Activated CD8-positive, alpha-beta memory T cell treated with anti-CD3 and anti-CD28 coated beads for 4 hours (primary cell): ENCODE measurements at places on chromosomes 16 and 17.
A peak's percentile ranks its signal among the peaks of the same experiment; 100 is the strongest.

DNA sequence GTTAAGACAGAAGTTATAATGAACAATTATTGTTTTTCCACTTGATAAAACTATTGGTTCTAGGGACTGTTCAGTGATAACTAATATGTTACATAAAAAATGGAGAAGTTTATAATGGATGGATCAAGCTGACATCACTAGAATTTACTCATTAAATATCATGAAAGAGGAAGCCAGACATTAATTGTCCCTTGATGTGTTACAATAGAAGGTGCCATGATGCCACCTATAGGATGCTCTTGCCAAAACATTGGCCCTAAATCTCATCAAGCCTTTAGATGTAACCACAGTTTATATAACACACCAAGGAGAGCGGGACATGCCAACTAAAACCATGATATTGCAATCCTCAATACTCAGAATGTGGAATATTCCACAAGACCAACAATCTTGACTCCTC is 147.9 kb upstream of the MON1B start:
- no peak for DNase-seq

GRCh38 chr17:28078341-28079229 is 36.1 kb downstream of the NLK start:
- DNase-seq: no peak

DNA sequence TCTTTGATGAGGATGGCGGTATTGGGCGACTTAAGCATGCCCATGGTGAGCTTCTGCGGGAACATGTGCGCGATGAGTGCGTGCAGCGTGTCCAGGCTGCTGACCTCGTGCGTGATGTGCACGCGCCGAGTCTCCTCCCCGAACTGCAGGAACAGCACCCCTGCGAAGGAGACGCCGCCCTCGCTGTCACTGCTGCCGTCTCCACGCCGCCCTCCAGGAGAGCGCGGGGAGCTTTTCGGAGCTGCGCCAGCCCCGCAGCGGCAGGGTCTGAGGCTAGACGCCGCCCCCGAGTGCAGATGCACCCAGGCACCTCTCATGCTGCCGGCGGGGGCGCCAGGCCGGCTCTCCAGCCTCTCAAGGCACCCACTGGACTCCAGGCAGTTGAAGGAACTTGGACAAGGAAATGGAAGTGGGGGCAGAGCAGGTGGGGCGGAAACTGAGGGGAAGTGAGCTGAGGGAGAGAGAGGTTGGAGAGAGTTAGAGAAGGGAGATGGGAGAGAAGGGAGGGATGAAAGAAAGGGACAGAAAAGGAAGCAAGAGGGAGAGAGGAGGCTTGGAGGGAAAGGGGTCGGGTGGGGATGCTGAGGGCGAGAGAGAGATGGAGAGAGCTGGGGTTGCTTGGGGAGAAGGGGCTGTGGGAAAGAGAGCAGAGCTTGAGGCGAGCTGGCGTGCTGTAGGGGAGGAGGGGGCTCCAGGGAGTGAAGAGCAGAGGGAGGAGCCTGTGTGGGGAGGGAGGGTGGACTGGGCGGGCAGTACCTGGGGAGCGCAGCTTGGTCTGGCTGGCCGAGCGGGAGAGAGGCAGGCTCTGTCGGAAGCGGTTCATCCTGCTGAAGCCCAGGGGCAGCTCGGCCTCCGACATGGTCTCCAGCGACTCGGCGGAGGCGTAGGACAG is 42.1 kb downstream of the SRCIN1 start:
- no peak for DNase-seq

- DNase-seq: peak; percentile 45
Measured at GRCh38 chr16:4272114-4272956, 488 bp downstream of the TFAP4 start.

- no peak for DNase-seq
Measured at GRCh38 chr16:47247690-47248089, 103.9 kb upstream of the NETO2 start.

DNA sequence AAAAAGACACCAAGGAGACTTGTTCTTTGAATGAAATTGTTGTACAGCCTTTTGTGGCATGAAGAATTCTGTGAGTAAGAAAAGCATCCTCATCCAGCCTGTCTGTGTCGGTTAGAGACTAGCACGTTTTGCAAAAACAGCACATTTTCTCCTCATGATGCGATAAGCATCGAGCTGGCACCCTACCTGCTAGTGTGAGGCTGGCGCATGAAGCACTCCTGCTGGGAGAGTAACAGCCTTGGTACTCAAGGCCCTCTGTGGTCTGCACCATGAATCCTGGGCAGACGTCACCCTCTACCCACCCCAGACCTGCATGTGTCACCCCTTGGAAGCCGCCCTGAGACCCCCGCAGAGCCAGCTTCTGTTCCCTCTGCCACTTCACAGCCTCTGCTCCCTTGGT is 92.6 kb upstream of the TMEM132E start:
- no peak for DNase-seq

- DNase-seq: no peak
Measured at GRCh38 chr17:38425031-38425430, 3.2 kb upstream of the ARHGAP23 start.

- DNase-seq: no peak
Measured at GRCh38 chr17:62765351-62765750, 42.8 kb downstream of the MARCHF10 start.

- DNase-seq: no peak
Measured at GRCh38 chr17:13351046-13351445, 250.7 kb downstream of the HS3ST3A1 start.

- no peak for DNase-seq
Measured at GRCh38 chr17:50806141-50806643, 29.2 kb upstream of the WFIKKN2 start.

- DNase-seq: no peak
Measured at GRCh38 chr17:40452216-40452787, 9.1 kb downstream of the IGFBP4 start.

DNA sequence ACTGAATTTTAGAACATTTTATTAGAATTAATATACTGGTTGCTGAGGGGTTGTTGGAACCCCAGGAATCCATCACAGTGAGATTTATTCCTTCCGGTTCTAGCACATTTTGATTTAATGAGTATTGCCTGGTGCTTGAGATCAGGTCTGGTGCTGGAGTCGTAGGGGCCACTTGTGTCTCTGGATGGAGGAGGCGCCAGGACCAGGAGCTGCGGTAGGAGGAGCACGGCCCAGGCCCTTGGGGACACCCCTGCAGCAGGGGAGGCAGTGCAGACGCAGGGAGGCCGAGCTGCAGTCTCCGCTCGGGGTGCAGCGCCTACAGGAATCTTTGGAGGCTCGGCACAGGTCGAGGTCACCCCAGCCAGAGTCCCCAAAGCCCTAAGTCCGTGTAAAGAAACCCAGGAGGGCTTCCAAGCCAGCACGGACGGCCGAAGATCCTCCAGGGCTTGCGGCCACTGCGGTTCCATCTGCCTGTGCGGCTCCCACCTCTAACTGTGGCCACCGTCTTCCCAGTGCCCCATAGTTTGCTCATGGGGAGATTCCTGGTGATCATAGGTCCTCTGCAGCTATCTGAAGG is 66.2 kb upstream of the CREBBP start:
- DNase-seq: no peak

DNA sequence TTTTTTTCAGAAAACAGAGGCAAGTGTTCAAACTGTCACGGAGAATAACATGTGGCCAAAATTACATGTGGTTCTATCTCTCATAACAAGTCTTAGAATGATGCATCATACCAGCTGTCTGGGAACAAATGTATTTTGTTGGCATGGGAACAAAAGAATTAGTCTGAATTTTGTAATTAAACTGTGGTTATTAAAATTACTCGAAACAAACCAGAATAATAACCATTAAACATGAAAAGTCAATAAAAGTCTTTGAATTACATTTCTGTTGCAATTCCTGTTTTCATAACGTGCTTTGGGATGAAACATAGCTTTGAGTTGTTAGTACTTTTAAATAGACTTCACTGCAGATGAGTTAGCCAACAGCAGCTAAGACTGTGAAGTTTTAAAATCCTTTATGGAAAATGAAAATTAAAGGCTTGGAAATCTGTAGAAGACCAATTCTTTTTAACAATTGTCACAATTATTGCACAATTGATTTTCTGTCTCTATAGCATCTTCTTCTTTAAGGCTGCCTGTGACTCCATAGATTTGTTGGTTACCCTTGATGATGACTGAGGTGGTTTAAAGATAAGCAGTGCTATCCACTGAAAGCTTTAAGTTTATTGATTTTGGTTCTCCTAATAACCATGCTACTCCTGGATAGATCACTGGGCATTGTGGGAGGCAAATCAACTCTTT is 117.9 kb upstream of the AXIN2 start:
- no peak for DNase-seq

GRCh38 chr17:57143919-57144318 is 58.9 kb downstream of the AKAP1 start:
- DNase-seq: no peak

DNA sequence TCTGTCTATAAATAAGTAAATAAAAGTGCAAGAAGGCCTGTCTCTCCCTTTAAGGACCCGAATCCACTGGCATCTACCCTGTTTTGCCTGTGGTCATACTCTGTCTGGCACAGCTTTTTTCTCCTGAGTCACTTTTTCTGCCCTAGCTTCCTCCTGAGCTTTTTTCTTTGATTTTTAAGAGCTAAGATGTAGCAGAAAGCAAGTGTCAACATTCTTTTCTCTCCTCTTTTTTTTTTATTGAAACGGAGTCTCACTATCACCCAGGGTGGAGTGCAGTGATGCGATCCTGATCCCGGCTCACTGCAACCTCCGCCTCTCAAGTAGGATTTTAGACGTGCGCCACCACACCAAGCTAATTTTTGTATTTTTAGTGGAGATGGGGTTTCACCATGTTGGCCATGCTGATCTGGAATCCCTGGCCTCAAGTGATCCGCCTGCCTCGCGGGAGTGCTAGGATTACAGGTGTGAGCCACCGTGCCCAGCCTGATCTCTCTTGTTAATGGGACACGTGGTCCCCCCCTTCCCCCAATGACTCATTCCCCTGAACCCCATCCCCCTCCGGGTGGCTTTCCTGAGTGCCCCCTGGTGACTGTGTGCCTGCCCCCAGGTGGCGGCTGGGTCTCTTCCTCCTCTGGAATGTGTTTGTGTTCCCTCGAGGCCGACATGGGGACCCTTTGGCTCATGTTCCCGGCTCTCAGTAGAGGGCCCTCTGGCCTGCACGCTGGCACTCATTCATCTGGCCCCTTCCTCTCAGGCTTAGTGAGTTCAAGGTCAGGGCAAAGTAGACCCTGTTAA is 14.2 kb downstream of the C16orf90 start:
- no peak for DNase-seq

DNA sequence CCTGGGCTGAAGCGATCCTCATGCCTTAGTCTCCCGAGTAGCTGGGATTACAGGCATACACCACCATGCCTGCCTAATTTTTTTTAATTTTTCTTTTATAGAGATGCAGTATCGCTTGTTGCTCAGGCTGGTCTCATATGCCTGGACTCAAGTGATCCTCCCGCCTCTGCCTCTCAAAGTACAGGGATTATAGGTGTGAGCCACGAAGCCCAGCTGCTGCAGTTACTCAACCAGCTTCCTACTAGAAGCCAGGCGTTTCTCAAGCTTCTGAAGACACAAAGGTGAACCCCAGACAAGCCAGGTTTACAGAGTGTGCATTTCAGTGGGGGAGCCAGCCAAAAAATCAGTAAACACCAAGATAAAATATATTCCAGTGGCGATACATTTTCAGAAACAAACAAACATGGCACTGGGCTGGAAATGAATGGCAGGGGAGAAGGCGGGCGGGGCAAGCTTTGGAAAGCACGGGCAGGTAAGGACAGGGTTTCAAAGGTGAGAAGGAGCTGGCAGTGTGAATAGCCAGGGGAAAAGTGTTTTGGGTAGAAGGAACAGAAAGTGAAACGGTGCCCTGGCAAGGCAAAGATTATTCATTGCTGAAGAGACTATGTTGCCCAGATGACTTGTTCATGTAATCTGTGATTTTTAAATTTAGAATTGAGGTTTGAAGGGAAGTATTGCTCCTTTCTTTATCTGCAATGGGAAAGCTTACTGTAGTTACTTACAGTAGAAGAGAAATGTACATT is 471.1 kb downstream of the WWOX start:
- DNase-seq: no peak

- DNase-seq: no peak
Measured at GRCh38 chr17:55672585-55673501, 49.8 kb downstream of the TMEM100 start.

- no peak for DNase-seq
Measured at GRCh38 chr16:86512301-86512859, 2.1 kb downstream of the FOXF1 start.

DNA sequence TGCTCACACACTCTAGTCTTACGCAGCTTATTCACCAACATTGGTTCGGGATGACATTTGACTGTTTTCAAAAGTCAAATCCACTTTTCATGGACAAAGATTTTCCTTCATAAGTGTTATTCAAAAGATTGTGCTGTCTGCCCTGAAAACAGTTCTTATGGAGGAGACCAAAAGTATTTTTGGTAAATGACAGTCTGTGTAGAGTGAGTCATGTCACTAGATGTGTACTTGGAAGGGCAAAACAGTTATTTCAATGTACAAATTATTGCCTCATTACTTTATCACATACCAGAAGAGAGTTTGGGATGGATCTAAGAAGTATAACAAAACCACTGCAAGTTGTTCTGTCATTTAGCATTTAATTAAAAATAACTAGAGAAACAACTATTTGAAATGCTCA is 265.6 kb downstream of the CDH13 start:
- no peak for DNase-seq

- DNase-seq: no peak
Measured at GRCh38 chr17:79465011-79465680, 145.7 kb downstream of the RBFOX3 start.

- DNase-seq: no peak
Measured at GRCh38 chr16:68251832-68252231, 6.7 kb downstream of the PLA2G15 start.

DNA sequence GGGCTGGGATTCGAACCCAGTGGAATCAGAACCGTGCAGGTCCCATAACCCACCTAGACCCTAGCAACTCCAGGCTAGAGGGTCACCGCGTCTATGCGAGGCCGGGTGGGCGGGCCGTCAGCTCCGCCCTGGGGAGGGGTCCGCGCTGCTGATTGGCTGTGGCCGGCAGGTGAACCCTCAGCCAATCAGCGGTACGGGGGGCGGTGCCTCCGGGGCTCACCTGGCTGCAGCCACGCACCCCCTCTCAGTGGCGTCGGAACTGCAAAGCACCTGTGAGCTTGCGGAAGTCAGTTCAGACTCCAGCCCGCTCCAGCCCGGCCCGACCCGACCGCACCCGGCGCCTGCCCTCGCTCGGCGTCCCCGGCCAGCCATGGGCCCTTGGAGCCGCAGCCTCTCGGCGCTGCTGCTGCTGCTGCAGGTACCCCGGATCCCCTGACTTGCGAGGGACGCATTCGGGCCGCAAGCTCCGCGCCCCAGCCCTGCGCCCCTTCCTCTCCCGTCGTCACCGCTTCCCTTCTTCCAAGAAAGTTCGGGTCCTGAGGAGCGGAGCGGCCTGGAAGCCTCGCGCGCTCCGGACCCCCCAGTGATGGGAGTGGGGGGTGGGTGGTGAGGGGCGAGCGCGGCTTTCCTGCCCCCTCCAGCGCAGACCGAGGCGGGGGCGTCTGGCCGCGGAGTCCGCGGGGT is at the start of gene CDH1:
Gene CDH1 (plus strand): TSS at position 247 of the 684 bp plus-strand sequence. CDS start 124 bp downstream, at position 371.
- no peak for DNase-seq
